Brain microvascular endothelial cell (primary cell): ENCODE measurements at places on chromosomes 6 and 20.

DNA sequence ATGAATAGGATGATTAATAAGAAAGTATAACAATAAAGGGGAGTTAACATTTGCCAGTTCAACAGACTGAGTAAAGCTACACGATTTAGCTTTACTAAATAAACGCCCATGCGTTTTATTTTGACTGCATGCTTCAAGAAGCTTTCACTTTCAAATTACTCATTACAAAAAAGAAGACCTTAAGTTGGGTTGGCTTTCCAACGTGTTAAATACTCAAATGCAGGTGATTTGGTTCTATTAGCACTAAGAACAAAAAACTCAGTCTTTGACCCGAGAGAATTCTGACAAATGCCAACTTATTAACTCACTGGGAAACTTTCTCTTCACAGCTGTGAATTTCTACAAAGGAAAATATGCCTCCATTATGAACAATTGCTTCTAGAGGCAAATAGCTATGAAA, 24.8 kb downstream of the RNF146 start:
- no peak for DNase-seq

DNA sequence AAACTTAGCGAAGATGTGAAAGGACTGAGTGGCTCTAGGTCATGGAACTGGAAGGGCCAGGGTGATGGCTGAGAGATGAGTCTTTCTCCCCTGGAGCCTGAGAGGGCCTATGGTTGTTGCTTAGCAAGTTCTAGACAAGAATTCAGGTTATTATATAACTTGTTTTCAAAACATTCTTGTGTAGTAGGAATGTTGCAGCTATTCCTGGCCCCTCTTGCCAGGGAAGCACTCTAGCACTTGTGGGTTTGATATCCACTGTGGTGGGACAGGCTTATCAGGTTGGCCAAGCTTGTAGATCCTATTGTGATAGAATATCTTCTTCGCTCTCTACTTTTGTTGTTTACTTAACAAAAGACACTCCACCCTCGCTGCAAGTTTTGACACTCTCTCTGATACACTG, 211.8 kb upstream of the CITED2 start:
- no peak for DNase-seq

DNA sequence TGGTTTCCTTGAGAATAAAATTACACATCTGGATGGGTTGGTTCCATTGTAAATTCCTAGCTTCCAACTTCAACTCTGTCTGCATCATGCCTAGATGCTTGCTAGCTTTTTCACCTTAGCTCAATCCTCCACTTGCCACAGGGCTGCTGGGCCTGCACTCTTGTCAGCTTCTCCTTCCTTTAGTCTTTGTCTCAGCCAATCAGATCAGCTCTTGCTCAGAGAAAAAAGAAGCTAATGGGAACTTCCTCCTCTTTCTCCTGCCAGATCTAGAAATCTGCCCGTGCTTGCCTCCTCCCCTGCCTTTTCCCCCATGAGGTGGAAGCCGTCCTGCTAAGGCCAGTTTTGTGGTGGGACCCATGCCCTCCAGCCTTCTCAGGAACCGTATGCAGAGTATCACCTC, 18.5 kb downstream of the RAE1 start:
- no peak for DNase-seq

DNA sequence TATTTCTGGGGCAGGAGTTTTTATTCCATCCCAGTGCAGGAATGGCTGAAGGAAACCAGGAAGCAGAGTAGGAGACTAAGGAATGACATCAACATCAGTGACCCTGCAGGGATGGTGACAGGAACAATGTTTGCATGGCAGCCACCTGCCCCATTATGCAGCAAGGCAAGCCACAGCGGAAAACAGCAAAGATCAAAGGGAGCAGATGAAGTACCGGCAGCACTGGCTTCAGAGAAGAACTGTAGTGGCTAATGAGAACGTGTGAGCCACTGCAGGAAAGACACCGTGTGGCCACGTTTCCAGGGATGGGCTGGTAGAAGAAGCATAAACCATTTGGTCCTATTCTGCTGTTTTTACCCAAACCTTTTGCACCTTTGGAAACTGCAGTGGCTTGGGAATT, 52.9 kb upstream of the TAB2 start:
- no peak for DNase-seq

DNA sequence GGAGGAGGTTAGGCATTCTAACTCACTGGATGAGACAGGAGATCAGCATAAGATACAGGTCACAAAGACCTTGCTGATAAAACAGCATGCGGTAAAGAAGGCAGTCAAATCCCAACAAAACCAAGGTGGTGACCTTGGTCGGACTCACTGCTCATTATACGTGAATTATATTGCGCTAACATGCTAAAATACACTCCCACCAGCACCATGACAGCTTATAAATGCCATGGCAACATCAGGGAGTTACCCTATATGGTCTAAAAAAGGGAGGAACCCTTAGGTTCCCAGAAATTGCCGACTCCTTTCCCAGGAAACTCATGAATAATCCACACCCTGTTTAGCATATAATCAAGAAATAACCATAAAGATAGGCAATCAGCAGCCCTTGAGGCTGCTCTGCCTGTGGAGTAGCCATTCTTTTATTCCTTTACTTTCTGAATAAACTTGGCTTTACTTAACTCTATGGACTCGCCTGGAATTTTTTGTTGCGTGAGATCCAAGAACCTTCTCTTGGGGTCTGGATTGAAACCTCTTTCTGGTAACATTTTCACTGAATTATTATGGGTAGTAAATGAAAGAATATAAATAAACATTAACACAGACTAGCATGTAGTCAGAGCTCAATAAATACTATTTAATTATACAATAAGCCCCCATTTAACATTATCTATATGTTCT, 3.0 kb upstream of the LAMA4 start:
- no peak for DNase-seq
